AG20443 (cell line): ENCODE measurements at places on chromosomes 7 and 10.

GRCh38 chr10:63268798-63269503 is 135.8 kb downstream of the NRBF2 start:
- peak; percentile 89 for DNase-seq

- no peak for DNase-seq
Observed at GRCh38 chr7:158779061-158780000, 50.0 kb downstream of the ESYT2 start.

GRCh38 chr7:1555813-1556543 is at the start of gene TMEM184A:
TMEM184A (minus strand) TSS chr7:1556205; CDS start chr7:1555484, 721 bp downstream.
- no peak for DNase-seq

DNA sequence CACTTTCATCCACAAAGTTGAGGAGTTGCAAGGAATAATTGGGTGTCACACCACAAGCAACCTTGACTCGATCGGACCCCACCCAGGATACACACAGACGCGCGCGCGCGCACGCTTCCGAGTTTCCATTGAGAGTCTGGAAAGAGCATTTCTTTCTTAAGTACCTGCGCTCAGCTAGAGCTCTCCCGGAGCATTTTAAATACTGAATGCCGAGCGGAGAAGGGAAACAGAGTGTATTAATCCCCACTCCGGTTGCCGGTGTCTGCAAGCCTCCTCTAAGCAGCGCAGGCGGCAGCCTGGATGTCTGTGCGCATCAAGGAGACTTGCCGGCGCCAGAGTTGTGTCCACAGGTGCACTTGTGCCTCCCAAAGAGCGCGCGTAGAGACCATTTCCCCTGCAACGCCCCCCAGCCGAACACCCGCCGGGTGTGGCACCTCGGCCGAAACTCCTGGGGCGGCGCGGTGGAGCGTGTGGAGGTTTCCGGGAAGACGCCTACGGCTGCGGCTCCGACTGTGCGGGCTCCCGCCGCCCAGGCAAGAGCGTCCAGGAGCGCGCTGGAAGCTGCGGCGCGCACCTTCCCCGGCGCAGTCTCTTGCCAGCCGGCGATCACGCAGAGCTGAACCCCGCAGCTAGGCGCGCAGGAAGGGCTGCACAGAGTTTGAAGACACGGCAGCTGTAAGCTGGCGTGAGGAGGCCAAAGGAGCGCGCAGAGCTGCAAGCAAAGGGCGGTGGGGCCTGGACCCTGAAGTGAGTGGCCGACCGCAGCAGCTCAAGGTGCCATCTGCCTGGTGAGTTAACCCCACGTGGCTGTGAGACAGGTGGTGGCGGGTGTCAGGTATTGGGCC is 1.1 kb upstream of the FEZF1 start:
- DNase-seq, result peak; percentile 17

- DNase-seq, result no peak
Observed at GRCh38 chr10:12501324-12501723, 152.0 kb downstream of the CAMK1D start.

DNA sequence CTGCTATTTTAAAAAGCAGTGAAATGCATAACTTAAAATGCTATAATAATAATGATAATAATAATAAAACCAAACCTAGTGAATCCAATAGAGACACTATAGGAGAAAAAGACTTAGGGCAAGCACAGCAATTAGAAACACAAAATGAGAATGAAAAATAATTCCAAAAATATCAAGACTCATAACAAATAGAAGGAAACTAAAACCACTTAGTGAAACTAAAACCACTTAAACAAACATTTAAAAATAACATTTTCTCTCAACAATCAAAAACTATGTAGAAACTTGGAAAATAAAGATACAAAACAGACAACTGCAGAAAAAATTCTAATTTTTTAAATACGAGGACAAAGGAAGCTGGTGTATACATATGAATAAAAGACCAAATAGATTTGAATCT is 655.2 kb upstream of the NRG3 start:
- no peak for DNase-seq

DNA sequence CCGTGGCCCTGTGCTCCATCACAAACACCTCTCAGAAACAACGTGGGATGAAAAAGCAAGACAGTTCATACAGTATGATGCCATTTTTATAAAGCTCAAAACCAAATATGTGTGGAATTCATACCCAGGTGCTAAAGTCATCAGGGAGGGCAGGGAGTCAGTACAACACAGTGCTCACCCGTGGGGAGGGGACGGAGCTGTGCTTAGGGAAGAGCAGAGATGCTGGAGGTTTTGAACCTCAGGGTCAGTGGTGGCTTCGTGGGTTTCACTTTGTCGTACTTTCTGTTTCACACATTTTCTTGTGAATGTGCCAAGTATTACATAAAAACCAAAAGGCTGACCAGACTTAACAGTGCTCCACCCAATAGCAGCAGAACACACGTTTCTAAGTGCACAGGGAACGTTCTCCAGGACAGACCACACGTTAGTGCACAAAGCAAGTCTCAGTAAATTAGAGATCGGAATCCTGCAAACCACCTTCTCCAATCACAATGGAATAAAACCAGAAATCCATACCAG is 21.2 kb downstream of the ZMIZ2 start:
- peak; percentile 76 for DNase-seq

GRCh38 chr10:48639632-48640031 is 34.8 kb upstream of the ARHGAP22 start:
- no peak for DNase-seq

- no peak for DNase-seq
Observed at GRCh38 chr7:81236560-81236959, 317.7 kb upstream of the SEMA3C start.

GRCh38 chr10:19889256-19889655 is 73.0 kb downstream of the PLXDC2 start:
- no peak for DNase-seq

- DNase-seq, result no peak
Observed at GRCh38 chr7:64174328-64174727, 32.7 kb upstream of the ZNF735 start.

DNA sequence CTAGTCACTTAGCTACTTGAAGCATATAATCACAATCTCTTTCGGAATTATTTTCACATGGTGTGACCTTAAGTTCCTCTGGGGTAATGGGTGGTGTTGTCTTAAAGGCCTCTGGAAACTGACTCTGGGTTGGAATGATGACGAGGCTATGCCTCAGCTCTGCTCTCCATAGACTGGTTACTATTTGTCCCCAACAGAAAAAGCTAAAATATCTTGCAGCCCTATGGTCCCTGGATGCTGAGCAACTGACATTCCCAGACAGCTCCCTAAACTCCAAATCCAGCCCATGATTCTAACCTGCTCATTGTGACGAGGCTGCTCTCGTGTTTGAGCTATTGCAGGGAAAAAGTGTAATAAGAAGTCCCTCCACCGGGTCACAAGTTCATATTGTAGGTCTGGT is 51.6 kb downstream of the HBP1 start:
- DNase-seq, result no peak

- DNase-seq, result no peak
Observed at GRCh38 chr10:13904064-13904463, 317.3 kb downstream of the PRPF18 start.

- peak; percentile 66 for DNase-seq
Observed at GRCh38 chr10:35453855-35454532, 117.7 kb downstream of the CCNY start.

DNA sequence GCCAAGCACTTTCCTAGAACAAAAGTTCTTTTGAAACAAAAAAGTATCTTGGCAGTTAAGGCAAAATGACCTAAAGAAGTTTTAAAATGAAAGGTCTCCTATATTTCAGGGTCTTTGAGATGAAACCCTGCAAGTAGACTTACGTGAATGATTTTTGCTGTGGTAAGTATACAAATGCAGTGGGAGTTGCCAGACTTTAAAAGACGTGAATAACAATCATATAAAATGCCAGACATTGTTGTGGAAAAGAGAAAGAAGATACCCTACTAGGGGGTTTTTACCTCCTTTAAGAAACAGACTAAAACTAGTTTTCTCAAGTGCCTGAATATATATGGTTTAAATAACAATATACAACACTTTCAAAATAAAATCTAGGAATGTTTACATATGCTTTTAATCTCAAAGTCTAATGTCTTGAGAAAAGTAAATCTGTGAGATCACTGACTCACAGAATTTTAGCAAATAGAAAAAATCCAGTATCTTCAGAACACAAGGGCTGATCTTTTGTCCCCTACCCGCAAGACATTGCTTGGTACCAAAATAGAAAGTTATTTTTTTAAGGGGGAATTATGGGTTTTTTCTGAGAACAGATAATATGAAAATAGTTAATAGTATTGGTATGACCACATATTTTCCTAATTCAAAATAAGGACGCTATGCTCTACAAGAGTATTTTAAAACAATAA is 29.5 kb downstream of the LRRC17 start:
- DNase-seq, result no peak

DNA sequence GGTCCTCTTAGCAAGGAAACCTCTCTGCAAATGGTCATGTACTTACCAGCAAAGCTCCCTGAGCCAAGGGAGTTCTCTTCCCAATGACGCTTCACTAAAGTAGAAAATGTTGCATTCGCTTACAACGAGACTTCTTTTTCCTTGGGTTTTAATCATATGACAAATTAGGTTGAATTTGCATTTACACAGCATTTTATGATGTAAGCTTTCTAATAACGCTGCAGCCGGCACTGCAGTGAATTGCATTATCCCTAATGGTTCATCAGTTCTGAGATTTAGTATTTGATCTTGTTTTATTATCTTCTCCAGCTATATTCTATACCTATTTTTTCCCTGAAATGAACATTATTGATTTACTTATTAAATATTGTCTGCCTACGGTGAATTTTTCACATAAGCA is 339.3 kb upstream of the PFKP start:
- DNase-seq, result no peak

DNA sequence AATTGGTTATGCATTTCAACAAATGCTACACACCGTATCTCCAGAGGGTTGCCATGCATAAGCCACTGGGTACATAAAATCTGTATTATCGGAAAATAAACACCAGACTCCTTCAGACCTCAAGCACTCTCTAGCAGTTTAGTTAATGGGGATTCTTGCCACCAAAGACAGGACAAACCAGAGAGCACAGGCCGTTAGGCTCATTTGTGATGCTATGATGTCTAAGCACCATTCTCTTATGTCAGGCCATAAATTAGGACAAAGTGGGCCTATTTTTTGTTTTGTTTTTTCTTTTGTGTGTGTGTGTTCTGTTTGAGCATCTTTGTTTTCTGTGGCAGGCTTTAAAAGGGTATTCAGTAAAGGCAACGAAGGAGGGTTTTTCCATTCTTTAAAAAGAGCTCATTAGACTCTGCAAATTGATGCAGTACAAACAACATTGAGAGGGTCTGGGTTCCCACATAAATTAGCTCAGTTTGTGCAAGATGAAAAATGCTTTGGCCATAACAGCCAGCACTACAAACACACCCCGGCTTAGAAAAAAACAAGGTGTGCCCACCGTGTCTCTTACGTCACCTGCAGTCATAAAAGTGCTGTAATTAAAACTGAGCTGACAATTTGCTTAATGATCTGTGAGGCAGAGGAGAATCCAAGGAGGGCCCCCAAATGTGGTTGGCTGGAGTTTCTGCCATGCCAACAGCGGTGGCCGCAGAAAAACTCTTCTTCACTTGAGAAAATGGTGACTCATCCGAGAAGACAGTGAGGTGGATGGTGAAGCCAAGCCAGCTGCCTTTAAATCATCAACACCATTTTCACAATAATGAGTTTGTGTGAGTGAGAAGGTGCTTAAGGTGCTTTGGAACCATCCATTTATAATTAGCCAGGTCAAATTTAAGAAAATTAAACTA is 297.9 kb downstream of the GATA3 start:
- DNase-seq, result no peak

DNA sequence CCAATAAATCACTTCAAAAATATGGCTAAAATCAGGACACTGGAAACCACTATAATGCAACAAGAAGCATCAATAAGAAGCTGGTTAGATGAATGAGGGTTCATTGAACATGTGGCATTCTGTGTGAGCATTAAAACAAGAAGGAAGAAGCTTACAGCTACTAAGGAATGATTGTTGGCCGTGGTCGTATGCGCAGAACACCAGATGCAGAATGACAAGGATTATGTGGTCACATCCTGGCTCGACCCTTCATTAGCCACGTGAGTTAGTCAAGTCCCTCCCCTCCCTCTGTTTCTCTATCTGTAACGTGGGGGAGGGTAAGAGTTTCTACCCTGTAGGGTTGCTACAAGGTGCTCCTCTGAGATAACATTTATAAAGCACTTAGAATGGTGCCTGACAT is 174.3 kb downstream of the ADAM12 start:
- no peak for DNase-seq

DNA sequence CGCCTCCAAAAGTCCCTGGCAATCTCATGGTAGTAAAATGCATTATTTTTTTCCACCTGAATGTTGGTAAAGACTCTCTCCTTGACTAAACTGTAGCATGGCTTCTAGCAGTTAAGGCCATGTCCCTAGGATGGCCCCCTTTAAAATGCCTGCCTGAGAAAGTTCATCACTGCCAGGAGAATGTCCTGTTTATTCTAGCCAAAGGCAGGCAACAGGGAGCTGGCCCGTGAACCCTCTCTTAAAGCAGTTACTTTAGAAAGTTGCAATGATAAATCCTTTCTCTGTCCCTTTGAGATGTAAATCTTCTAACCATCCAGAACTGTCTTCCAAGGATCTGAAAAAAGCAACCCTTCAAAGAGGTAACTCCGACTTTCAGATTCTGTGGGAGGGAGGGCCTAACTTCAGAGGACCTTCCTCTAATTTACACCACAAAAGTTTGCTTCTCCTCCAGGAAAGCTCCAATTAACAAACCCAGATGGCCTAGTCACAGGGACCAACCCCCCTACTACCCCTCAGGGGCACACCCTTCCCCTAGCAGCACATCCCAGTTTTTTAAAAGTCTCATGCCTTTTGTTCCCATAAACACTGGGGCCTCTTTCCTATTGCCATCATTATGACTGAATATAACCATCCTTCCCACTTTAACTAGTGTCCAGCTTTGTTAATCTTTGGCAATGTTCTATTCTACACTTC is 5.5 kb downstream of the DNTT start:
- no peak for DNase-seq

- DNase-seq, result no peak
Observed at GRCh38 chr7:119935418-119936025, 337.5 kb upstream of the KCND2 start.

GRCh38 chr7:80529362-80529761 is 17.5 kb upstream of the GNAT3 start:
- DNase-seq, result no peak

DNA sequence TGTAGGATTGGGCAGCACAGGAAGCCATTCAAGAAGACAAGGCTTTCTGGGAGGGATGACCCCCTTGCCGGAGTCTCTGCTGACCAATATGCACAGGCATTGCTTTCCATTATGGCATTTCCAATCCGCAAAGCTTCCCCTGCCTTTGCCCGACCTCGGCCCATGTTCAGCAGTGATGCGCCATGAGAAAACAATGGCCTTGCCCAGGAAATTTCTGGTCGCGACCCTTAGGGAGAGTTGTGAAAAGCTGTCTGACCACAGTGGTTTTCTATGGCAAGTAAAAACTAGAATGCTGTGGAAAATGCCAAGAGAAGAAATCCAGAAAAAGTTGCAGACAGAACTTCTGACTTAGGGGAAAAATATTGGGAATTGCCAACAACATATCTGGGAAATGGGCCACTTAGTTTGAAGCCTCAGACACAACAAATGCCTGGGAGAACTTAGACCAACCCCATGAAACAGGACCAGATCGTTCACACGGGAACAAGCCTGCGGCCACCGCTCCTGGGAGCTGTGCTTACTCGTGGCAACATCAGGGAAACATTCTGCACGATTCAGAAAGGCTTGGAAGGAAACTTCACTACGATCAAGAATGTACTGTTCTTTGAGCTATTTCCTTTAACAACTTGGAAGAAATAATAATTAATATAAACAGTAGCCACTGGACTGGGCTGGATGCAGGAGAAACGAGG is 512.4 kb downstream of the TNS3 start:
- DNase-seq, result no peak
